ENCODE measurements at places on chromosomes 6 and 20.

GRCh38 chr6:5771211-5771610 lies 235.5 kb downstream of the NRN1 start:
- DNase-seq = no peak

DNA sequence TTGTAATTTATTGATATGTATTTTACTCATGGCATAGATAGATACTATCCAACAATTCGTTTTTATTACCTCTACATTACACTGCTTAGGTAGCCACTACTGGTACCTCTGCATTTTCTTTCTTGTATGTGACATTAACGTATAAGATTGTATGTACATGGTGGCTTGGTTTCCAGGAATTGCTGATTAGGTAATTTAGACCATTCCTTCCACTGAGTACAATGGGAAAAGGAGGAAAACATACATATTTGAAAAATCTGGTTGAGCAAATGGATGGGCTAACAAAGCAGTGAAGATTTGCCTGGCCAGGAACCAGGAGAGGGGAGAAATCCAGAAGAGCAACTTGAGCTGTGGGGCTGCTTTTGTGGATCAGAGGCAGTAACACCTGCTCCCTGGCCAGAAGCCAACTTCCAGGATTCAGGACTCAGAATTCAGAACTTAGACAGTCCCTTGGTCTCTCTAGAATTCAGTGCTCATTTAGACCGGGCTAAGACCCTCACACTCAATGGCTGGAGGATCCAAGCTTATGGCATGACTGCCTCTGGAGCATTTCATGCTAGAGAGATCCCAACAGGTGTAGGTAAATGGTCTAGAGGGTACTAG lies 17.9 kb upstream of the MICB start:
- no peak for DNase-seq

DNA sequence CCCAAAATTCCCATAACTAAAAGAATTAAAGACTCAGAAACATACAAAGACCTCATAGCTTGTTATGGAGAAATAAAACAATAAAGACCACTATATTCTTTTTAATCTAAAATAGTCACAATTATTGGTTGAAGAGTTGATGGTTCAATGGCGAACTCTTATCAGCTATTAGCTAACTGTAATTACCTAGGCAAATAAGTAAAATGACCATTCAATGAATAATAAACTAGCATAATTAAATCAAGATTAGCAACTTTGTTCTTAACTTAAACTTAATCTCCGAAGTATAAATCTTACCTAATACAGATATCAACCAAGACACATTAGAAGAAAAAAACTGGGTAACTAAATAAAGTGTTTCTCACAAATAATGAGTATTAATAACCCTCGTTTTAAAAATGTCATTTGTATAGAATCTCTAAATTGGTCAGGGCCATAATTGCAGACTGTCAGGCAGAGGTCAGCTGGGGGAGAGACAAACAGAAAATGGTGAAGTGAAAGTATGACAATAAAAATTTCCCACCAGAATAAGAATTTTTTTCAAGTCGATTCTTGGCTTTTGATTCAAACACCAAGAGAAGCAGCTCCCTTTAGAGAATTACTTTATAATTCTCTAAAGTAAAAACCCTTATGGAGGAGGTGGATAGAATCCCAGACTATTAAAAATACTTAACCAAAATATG lies 1.7 kb downstream of the FKBP5 start:
- no peak for DNase-seq

DNA sequence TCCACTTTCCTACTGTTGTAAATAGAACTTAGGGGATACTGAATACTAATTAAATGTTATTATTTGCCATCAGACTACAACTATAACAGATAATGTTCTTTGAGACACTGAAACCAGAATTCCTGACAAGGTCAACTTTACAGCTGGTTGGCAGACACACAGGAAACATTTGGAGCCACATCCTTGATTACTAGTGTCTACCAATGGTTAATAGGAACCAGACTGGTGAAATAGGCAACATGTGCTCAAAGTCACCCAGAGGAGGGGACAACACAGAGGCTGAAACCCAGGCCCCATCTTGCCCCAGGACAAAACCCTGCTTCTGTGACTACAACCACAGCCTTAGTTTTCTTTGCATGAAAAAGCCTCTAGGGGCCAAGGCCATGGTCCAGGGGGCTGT lies 47.8 kb upstream of the NT5E start:
- no peak for DNase-seq

GRCh38 chr20:1918491-1919165 lies 23.4 kb downstream of the SIRPA start:
- DNase-seq = no peak

- DNase-seq = no peak
Observed at GRCh38 chr6:139376604-139377218, 2.3 kb upstream of the CITED2 start.

DNA sequence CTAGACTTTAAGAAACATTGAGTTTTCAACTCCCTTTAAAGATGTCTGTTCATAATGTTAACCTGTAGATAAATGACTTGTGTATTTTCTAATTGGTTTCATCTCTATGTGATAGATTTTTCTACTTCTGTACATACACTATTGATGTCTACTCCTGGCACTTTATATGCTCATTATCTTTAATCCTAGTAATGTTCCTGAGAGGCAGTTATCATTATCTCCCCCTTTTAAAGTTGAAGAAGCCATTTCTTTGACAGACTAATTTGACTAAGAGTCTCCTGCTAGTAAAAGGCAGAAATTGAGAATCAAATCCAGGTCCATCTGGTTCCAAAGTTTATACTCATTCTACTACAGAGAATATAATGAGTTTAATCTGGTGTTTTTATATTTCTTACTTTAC lies 137.2 kb upstream of the SAMD5 start:
- DNase-seq = no peak

- no peak for DNase-seq
Observed at GRCh38 chr6:43181621-43181941, 415 bp upstream of the CUL9 start.

DNA sequence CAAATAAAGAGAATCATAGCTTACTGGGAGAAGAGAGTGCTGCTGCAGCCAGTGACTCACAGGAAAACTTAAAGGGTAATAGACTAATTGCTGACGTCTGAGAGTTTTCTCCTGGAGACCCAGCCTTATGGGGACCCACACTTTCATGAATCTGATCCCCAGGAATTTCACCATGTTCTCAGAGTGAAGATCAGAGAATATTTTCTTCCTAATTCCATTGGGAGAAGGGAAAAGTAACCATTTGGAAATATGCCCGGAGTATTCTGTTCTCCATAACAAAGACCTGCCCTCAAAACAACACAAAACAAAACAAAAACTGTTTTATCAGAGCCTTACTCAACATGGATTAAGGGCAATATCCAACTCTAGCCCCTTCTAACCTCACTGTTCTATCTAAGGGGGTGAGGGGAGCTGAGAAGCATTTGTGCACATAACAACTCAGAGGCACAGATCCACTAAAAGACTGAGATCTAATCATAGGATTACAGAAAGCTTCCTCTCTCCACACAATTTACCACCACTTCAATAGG lies 168.2 kb upstream of the SSTR4 start:
- no peak for DNase-seq

DNA sequence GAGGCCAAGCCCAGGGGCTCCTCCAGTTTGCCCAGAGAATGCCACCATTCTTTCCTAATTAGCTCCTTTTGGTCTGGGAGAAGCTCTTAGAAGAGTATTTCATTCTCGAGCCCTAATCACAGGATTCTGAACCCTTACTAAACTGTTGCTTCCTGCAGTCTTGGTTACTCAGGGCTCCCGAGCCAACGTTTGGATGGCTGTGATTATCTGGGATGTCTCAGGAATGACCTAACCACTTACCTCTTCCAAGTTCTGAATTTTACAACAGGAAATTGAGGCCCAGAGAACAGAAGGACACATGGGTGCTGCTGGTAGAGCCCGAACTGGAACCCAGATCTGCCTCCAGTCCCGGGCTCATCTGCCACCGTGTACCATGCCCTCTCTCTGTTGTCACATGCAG lies 22.2 kb upstream of the PNPLA1 start:
- DNase-seq = no peak

DNA sequence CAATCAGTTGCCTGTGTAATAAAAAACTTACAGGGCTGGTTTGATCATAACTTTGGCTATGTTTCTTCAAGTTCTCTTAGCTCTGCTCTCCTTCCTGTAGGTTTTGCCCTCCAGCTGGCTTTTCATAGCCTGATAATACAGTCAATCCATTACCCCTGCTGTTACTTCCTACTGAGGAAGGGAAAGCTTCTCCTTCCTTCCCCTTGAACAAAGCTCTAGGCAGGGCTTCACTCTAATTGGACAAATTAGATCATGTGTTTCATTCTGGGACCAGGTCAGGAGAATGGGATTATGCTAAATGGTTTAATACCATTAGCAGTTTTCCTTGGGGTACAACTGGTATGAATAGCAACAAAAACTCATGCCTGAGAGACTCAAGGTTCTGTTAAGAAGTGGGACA lies 106.8 kb upstream of the MCHR2 start:
- DNase-seq = no peak

DNA sequence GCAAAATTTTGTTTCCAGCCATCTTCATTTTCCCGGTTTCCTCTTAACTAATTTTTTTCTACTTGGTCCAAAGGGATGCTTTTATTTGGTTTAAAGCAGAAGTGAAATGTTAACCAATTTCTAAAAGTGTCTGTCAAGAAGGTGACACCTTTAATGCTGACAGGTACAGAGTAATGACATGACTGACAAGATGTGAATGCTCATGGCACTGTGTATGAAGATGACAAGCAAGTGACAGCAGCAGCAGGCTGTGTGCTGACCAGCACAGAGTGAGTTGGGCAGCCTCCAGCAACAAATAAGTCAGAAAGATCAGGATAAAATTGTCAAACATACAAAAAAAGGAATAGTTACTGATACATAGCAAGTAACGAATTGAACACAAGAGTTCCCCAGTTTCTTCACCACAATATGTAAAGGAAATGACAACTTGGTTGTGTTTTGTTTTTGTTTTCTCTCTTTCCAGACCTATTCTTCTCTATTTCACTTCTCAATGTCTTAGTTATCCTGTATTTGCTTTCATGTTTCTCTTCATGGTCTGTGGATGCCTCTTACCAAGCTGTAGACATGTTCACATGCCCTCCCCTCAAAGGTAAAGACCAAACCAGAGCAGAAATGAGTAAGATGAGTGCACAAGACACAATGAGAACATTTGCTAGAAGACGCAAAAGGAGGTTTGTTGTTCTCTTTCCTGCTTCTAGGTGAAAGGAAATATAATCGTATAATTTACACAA lies 174.9 kb downstream of the FRK start:
- DNase-seq = no peak

DNA sequence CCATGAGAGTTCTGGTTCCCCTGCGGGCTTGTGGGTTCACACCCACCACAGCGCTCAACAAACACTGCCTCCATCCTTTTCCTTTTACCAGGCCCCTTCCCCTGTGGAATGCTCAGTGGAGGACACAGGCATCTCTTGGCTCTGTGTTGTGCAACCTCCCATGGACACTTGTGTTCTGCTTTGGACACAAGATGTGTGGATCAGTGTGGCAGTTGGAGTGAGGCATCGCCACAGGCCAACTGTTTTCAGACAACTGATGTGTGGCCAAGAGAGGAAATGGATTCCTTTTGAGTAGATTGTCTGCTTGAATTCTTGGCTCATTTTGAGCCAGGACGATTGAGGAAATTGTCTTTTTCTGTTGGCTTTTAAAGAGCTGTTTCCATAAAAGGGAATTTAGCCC lies 26.8 kb downstream of the CST8 start:
- no peak for DNase-seq

- peak; percentile 67 for DNase-seq
Observed at GRCh38 chr6:107957308-107957908, 600 bp downstream of the SEC63 start.

GRCh38 chr6:168249746-168250145 lies 69.8 kb downstream of the DACT2 start:
- DNase-seq = no peak

DNA sequence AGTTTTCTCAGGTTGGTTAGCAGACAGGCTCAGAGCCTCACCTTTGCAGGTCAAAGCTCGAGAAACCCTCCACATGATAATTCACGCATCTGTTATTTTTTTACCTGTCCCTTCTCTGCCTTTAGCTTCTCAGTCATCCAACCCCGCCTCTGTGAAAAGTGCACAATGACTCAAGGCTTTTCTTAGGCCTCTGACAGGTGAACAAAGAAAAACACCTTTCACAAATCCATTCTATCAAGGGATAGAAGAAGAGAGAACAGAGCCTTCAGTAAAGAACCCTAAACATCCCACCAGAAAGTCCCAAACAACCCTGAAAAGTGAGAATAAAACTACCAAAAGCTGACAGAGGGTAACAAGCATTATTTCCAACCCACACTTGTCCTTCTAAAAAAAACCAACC lies 178.2 kb downstream of the GJA10 start:
- DNase-seq = no peak

GRCh38 chr6:28977341-28978132 lies 27.6 kb downstream of the ZNF311 start:
- no peak for DNase-seq

GRCh38 chr6:16758163-16758975 lies 2.9 kb downstream of the ATXN1 start:
- no peak for DNase-seq

GRCh38 chr20:51531141-51531710 lies 11.3 kb downstream of the NFATC2 start:
- DNase-seq = no peak

- no peak for DNase-seq
Observed at GRCh38 chr20:34945315-34946077, 10.1 kb downstream of the GSS start.

DNA sequence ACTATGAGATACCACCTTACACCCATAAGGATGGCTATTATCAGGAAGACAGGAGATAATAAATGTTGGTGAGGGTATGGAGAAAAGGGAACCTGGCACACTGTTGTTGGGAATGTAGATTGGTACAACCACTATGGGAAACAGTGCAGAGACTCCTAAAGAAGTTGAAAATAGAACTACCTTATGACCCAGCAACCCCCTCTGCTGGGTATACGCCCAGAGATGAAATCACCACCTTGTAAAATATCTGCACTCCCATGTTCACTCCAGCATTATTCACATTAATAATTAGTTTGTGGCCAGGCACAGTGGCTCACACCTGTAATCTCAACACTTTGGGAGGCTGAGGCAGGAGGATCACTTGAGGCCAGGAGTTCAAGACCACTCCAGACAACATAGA lies 26.8 kb downstream of the ZBTB9 start:
- no peak for DNase-seq

DNA sequence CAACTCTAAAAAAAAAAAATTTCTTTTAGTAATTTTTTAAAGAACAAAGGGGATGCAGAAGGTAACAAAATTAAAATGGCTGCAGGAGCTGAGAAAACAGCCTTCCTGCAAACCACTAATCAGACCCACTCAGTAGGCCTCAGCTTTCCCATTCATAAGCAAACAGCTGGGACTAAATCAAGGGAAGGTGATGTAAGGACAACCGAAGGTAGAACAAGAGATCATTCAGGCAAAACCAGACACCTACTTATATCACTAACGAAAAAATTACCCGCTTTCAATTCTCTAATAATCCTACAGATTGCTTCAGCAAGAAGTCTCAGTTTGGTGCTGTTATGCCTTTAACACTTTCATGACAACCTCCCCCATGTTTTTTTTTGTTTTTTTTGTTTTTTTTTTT lies 124.0 kb downstream of the ZMYND8 start:
- DNase-seq = no peak

Data from renal pelvis (tissue), 12 donors.